Kidney (tissue), 22 donors: ENCODE measurements at places on chromosomes 16 and 17.
A peak's percentile ranks its signal among the peaks of the same experiment; 100 is the strongest.

DNA sequence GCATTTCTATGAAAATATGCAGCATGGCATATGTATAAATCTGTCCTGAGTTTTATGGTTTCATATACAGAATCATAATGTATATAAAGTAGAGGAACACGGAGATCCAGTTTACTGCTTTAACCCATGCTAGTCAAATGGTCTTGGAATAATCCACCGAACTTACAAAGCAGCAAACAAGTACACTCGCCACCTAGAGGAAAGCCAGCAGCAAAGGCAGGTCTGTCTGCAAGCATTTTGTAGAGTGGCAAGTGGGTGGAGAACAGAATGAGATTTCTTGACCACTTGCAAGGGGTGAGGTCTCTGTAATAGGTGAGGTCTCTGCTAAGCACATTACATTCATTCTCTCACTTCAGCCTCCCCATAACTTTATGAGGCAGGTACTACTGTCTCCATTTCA, 308.3 kb downstream of the CA10 start:
- no peak overlapping the region for H3K4me3 ChIP-seq
- DNase-seq = no peak
- no peaks in the 10 kb centered on the region for H3K36me3 ChIP-seq

DNA sequence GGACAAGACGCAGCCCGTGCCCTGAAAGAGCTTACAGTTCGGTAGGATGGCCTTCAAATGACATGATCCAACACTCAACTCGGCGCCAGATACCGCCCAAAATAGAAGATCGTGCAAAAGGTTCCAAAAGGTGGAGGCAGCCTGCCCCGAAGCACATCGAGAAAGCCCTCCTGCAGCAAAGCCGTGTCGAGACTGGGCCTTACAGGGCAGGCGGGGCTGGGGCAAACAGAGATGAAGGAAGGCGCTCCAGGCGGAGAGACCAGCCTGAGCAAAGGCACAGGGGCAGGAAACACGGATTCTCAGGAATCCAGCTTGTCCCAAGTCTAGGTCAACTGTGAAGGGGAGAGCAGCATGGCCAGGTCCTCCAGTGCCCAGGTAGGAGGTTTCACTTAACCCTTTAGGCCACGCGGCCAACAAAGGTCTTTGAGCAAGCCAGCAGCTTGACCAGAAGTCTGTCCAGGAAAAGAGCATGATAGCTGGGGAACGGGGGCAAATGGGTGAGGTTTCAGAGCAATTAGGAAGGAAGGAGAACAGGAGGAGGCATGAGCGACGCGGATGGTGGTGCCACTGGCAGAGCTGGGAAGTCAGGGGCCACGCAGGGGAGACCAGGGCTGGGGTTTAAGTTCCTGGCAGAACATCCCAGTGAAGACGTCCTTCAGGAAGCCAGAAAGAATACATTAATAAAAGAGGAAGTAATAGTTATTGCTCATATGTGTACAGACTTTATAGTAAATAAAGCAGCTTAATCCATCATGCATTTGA, 21.2 kb upstream of the EIF1 start:
- no peaks in the 10 kb centered on the region for H3K27me3 ChIP-seq
- peak overlapping the region; percentile 95 for H3K27ac ChIP-seq
- peaks cover 24% of the 10 kb centered on the region for H3K4me1 ChIP-seq
- peak overlapping the region; percentile 70 for H3K4me3 ChIP-seq

DNA sequence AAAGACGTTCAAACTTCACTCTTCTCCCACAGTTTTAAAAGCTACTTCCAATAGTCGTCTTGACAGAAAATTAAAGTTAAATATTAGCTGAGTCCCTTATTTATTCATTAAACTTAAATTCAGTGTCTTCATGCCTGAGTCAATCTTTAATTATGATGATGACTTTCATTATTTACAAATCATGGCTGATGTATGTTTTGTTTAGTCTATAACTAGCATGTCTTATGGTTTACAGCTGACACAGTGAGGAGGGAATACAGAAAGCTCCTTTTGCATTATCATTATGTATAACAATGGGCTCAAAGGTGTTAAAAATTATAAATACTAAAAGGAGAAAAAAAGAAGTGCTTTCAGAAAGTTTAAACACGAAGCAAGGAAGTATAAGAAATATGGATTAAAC, 1333.1 kb downstream of the CDH8 start:
- H3K4me1 ChIP-seq = no peaks in the 10 kb centered on the region
- no peaks in the 10 kb centered on the region for H3K36me3 ChIP-seq
- no peaks in the 10 kb centered on the region for H3K27me3 ChIP-seq
- no peak overlapping the region for H3K4me3 ChIP-seq
- H3K27ac ChIP-seq = no peak overlapping the region
- no peak for DNase-seq

- no peak overlapping the region for H3K4me3 ChIP-seq
- no peaks in the 10 kb centered on the region for H3K4me1 ChIP-seq
- DNase-seq = no peak
- peaks cover 5% of the 10 kb centered on the region for H3K36me3 ChIP-seq
- H3K27me3 ChIP-seq = no peaks in the 10 kb centered on the region
- H3K27ac ChIP-seq = no peak overlapping the region
Observed at GRCh38 chr17:2462481-2462880, 49.2 kb downstream of the METTL16 start.

- DNase-seq = no peak
- H3K4me1 ChIP-seq = no peaks in the 10 kb centered on the region
- H3K27ac ChIP-seq = no peak overlapping the region
- H3K36me3 ChIP-seq = no peaks in the 10 kb centered on the region
- H3K27me3 ChIP-seq = no peaks in the 10 kb centered on the region
Observed at GRCh38 chr17:77527836-77528505, 387.2 kb downstream of the SEC14L1 start.

DNA sequence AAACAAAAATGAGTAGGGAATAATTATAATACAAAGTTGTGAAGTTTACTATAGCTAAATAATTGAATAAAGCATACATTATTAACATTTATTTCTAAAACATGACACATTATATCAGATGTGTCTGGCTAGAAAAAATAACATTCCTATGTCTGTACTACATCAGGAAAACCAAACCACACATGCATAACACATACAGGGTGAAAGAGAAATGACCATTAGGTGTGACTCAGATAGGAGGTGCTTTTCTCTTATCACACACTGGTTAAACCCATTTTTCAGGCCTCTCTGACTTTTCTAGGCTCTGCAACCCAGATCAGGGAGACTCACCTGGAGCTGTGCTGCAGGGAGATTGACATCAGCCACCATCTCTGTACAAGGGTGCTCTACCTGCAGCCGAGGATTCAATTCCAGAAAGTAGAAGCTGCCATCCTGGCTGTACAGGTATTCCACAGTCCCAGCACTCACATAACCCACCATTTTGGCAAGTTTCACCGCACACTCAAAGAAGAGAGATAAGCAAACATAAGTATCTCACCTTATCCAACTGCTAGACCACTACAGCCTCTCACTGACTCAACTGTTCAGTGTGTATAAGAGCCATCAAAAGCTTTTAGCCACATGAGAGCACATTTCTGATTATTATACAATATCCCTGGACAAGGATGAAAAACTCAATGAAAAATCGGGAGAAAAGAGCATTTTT, 116.6 kb upstream of the C17orf78 start:
- no peak overlapping the region for H3K4me3 ChIP-seq
- H3K36me3 ChIP-seq = no peaks in the 10 kb centered on the region
- DNase-seq = no peak
- H3K4me1 ChIP-seq = no peaks in the 10 kb centered on the region

GRCh38 chr16:3530371-3530914, 29.6 kb downstream of the CLUAP1 start:
- no peak overlapping the region for H3K4me3 ChIP-seq
- no peaks in the 10 kb centered on the region for H3K4me1 ChIP-seq
- no peaks in the 10 kb centered on the region for H3K27me3 ChIP-seq
- no peak overlapping the region for H3K27ac ChIP-seq
- H3K36me3 ChIP-seq = peaks cover 34% of the 10 kb centered on the region

- no peaks in the 10 kb centered on the region for H3K4me1 ChIP-seq
- H3K27me3 ChIP-seq = no peaks in the 10 kb centered on the region
- DNase-seq = no peak
- H3K4me3 ChIP-seq = no peak overlapping the region
- H3K36me3 ChIP-seq = no peaks in the 10 kb centered on the region
- H3K27ac ChIP-seq = no peak overlapping the region
Observed at GRCh38 chr17:40576113-40576740, 11.0 kb upstream of the CCR7 start.

- no peak for DNase-seq
- H3K27ac ChIP-seq = no peak overlapping the region
- no peaks in the 10 kb centered on the region for H3K27me3 ChIP-seq
- peaks cover 13% of the 10 kb centered on the region for H3K36me3 ChIP-seq
Observed at GRCh38 chr17:31880311-31880710, 21.2 kb downstream of the UTP6 start.

- DNase-seq = no peak
- H3K27ac ChIP-seq = no peak overlapping the region
- H3K4me3 ChIP-seq = no peak overlapping the region
- H3K27me3 ChIP-seq = no peaks in the 10 kb centered on the region
- no peaks in the 10 kb centered on the region for H3K4me1 ChIP-seq
Observed at GRCh38 chr16:27311448-27311830, 2.3 kb upstream of the IL4R start.

- no peak for DNase-seq
- H3K4me3 ChIP-seq = no peak overlapping the region
Observed at GRCh38 chr16:57677622-57678369, 9.7 kb downstream of the ADGRG3 start.

- peaks cover 13% of the 10 kb centered on the region for H3K36me3 ChIP-seq
- no peak for DNase-seq
Observed at GRCh38 chr16:8763899-8764298, 33.5 kb downstream of the TMEM186 start.

DNA sequence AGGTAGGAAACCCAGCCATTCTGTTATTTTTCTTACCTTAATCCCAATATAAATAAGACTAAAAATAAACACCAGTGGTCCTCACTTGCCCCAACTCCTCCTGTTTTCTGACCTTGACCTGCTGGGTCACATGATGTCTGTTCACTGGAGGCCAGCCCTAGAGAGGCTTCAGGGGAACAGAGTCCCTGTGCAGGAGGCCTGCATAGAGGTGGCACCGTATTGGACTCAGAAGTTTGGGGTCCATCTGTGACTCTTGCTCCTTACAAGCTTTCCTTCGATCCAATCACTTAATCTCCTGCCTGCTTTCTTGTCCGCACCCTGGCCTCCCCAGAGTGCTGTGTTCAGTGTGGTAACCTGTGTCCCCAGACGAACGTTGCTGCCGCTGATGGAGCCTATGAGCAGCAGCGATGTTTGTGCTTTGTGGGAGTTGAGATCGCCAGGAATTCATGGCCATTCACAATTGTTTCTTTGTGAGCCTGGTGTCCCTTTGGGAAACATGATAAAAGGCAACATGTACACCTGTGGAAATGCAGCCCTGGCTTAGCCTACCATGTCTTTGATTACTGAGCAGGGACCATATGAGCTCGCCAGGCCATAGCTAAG, 4.7 kb downstream of the IGSF6 start:
- H3K4me1 ChIP-seq = no peaks in the 10 kb centered on the region
- no peak overlapping the region for H3K4me3 ChIP-seq
- no peaks in the 10 kb centered on the region for H3K27me3 ChIP-seq
- no peak for DNase-seq

- H3K4me3 ChIP-seq = no peak overlapping the region
- H3K36me3 ChIP-seq = no peaks in the 10 kb centered on the region
- DNase-seq = no peak
- no peaks in the 10 kb centered on the region for H3K27me3 ChIP-seq
Observed at GRCh38 chr16:14530046-14530445, 100.0 kb downstream of the PARN start.

DNA sequence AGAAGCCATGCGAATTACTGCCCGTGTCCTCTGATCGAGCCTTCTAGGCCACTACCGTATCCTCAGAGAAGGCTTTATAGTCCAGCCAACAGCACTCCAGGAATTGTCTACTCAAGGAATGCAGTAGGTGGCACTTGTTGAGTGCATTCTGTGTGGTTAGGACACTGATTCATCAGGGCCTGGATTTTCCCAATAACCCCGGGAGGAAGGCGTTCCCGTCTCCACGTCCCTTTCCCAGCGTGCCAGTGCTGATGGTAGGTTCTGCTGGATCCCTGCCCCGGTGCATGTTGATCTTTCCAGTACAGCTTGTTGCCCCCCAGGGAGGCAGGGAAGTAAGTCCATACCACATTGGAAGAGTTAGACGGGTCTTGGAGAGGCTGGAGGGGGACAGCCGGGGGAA, 122.2 kb downstream of the RPTOR start:
- H3K4me3 ChIP-seq = no peak overlapping the region
- DNase-seq = no peak
- no peaks in the 10 kb centered on the region for H3K27me3 ChIP-seq
- no peaks in the 10 kb centered on the region for H3K36me3 ChIP-seq

GRCh38 chr17:58086953-58087352, 3.7 kb downstream of the DYNLL2 start:
- H3K4me3 ChIP-seq = no peak overlapping the region
- no peaks in the 10 kb centered on the region for H3K27me3 ChIP-seq
- DNase-seq = no peak
- no peak overlapping the region for H3K27ac ChIP-seq
- H3K36me3 ChIP-seq = peaks cover 37% of the 10 kb centered on the region

DNA sequence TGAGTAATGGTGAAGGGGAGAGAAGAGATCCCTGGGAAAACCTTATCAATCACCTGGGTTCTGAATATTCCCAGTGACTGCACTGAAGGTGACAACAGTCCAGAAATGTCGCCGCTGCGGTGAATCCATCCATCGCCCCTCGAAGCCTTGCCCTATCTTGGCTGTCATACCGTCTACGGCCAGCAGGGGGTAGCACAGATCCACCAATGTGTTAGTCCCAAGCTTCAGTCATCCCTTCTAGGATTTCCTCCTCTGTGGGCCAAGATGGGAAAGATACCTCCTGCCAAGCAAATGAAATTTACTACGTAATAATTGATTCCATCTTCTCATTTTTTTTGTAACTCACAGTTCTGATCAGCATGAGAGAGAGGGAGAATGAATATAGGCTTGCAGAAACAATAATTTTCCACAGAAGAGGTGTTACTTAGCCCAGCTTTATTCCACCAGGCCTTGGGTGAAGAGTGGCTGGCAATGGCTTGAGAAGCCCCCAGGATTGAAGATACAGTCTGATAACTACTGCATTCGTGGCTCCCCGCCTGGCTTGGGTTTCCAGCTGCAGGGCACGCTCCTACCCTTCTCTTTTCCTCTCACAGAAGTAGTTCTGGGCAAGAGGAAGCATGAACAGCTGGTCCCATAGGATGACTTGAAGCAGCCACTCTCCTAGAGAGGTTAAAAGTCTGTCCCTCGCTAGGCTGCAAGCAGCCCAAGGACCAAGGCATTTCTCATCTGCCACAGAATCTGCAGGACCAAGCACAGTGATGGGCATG, 2.6 kb upstream of the FMNL1 start:
- H3K27ac ChIP-seq = no peak overlapping the region
- peak; percentile 89 for DNase-seq
- H3K36me3 ChIP-seq = no peaks in the 10 kb centered on the region

DNA sequence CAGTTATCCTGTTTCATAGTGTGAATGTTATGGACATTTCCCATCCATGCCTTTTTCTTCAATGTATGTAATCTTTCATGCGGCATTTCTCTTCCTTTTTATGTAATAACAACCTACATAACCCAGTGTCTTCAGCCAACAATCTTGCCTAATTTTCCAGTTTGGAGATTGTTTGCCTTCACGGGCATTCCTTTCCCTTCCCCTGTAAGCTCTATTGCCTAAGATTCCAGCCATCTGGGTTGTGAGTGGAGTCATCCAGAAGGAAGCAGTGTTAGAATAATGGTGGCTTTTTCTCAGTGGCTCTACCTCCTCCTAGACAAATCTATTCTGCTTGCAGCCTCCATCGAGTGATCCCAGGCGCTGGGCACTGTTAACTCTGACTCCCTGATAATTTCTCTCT, 22.3 kb downstream of the SYCE1L start:
- no peak overlapping the region for H3K4me3 ChIP-seq
- H3K36me3 ChIP-seq = no peaks in the 10 kb centered on the region
- no peaks in the 10 kb centered on the region for H3K27me3 ChIP-seq
- no peak for DNase-seq
- no peaks in the 10 kb centered on the region for H3K4me1 ChIP-seq
